GM23248 (cell line): ENCODE measurements at places on chromosomes 1 and 21. TPM values are rescaled to one million over a fixed set of nuclear protein-coding genes. Genes with fewer than 3 reads are reported as not detected.

GJA5 gene
- 1.8 and 1.9 TPM in 2 replicates for polyA plus RNA-seq

DFFB gene
- polyA plus RNA-seq: 2.4 and 3.2 TPM in 2 replicates

DNA sequence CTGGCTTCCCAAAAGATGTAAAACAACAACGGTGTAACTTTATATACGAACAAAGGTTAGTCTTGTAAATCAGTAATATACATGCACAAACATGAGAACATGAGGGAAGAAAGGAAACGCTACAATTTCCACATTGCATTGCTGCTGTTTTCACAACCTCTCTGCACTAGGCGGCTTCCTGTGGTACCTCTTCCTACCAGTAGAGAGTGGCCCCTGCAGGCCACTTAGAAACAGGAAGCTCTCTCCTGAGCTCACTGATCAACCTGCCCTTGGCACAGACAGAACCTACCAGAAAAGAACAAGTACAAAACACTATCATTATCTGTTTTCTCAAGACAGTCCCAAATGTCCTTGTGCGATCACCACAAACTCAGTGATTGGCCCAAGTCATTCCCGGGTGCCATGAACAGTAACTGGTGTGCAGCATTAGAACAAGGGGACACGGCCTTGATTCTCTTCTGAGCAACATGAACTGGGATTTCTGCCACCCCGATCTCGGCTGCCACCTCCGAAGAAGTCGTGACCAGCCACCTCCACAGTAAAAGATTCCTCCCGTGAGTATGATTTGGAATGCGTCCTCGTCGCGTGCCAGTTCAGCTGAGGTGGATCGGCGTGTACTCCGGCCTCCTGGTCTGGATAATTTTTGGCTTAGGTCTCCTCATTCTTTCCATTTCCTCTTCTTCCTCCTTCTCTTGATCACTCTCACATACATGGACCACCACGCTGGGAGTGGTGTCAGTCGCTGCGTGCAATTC lies 5.7 kb upstream of the KCNE1 start:
- no peak for DNase-seq

DNA sequence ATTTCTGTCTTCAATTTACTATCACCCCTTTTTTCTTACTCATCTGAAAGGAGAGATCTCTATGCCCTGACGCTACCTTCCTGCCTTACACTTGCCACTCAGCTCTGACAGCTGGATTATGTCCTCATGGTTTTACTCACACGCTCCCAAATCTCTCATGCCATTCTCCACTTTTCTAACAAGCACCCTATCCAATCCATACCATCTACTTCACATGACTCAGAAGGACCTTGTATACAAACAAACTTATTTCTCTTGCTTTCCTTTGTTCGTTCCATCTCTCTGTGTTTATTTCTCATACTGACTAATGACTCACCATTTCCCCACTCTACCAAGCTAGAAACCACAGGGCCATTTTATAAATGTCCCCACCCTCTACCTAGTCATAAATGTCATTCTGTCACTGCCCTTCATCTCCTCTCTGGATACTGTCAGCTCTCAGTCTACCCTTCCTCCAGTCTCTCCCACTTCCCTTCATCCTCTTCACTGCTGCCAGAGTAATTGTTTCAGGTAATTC lies 87.3 kb downstream of the USP24 start:
- DNase-seq: peak; percentile 31
